Stimulated activated CD8-positive, alpha-beta memory T cell treated with anti-CD3 and anti-CD28 coated beads, Interleukin-4, amount 100 ng/mL, for 1 hour (primary cell): ENCODE measurements at places on chromosomes 7 and 10.

DNA sequence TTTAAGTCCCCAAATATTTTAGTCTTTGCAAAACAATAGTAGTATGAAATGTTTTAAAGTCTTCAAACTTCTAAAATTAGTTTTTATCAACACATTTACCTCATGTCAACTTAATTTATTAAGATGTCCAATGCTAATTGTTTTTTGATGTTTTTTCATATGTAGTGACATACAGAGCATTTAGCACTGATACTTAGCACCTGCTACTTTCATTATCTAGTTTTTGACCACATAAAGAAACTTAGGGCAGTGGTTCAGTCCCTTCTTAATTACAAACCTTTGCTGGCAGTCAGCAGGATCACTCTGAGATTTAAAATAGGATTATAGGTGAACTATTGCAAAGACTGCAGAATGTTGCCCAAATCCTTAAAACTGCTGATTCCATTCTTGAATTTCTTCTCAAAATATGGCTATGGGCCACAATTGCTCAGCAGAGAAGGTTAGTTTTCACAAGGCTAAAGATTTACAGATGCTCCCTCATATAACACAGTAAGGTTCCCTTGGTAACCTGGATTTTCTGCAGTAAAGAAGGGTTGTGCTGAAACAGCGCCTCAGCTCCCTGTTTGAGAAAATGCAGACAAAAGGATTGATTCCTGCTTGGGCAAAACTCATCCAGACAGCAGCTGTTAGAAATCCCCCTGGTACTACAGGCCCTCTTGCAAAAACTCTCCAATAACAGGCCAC is 3.4 kb downstream of the GPR85 start:
- no peak for DNase-seq

DNA sequence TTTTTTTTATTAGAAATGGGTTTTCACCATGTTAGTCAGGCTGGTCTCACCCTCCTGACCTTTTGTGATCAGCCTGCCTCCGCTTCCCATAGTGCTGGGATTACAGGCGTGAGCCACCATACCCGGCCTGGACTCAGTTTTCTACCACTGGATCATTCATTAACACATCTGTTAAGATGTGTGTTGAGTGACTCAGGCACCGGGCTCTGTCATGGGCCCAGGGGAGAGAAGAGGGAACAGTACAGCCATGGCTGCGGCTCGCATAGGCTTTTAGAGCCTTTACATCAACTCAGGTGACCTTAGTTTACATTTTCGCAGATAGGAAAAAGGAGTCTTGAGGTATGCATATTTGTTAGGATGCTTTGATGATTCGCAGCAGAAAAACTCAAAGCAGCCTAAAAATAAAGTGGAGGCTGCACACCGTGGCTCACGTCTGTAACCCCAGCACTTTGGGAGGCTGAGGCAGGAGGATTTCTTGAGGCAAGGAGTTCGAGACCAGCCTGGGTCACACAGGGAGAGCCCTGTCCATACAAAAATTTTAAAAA is 3.1 kb upstream of the ARPC1B start:
- DNase-seq = no peak

- peak; percentile 48 for DNase-seq
Observed at GRCh38 chr7:30445770-30446169, 32.8 kb downstream of the NOD1 start.

- no peak for DNase-seq
Observed at GRCh38 chr10:86511027-86511865, 10.3 kb downstream of the WAPL start.

GRCh38 chr10:5533098-5533731 is 8.5 kb downstream of the CALML3 start:
- DNase-seq = no peak

GRCh38 chr10:34687434-34688210 is 127.5 kb downstream of the PARD3 start:
- no peak for DNase-seq
